Sigmoid colon (tissue), 7 donors: ENCODE measurements at places on chromosomes 11 and 22. TPM values are rescaled to one million over a fixed set of nuclear protein-coding genes. Genes with fewer than 3 reads are reported as not detected.

DNA sequence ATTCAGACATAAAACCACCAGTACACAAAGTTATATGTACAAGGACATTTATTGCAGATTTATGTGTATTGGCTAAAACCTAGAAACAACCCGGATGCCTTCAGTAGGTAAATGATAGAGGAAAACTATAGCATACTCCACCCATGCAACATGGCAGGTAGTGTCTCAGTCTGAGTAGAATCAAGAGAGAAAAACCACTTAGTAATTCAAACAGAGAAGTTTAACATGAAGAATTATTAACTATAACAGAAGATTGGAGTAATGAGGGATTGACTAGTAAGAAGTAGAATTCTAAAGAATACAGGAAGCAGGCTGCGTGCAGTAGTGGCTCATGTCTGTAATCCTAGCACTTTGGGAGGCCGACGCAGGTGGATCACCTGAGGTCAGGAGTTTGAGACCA is 16.2 kb upstream of the SPTY2D1 start:
- no peak for DNase-seq

- no peak for DNase-seq
Measured at GRCh38 chr11:10526974-10527918, 13.7 kb downstream of the RNF141 start.

DNA sequence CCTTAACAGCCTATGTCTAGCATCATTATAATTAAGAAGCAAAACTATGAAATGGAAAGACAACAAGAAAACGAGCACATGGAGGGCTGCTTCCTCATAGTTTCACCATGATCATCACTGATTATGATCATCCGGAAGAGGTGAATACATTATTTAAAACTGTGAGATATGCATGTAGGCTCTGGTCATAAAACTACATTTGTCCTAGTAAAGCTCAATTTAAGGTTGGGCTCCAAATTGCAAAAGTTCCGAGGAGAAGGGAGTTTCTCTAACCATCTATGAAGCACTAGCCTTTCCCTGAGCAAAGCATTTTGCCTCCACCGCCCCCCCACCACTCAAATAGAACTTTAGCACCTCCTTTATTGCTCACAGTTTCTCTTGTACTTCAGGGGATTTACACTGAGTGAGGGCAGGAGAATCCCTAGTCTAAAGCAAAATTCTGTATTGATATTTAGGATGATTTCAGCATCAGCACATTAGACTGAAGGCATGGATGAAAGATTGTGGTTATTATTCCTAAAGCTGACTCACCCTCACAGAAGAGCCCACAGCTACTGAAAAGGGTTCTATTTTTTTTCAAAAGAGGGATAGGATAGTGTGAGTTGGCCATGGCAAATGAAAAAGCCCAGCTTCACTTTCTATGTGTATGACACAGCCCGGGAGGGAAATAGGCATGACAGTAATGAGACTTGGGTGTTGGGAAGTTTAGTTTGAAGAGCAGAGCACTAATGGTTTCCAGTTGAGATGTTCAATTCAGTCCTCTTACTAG is 203.4 kb downstream of the CADM1 start:
- DNase-seq, result no peak

CSF2RB gene
- total RNA-seq, result 4.5 TPM

GRCh38 chr22:37499789-37500540 is 13.8 kb upstream of the MFNG start:
- DNase-seq, result no peak

GRCh38 chr22:22154040-22154439 is 90.5 kb upstream of the VPREB1 start:
- no peak for DNase-seq

PKDREJ gene
- 0.36 TPM for total RNA-seq

MUC15 gene
- not detected for total RNA-seq

GRCh38 chr11:11082646-11083045 is 224.8 kb upstream of the ZBED5 start:
- DNase-seq, result no peak

DNA sequence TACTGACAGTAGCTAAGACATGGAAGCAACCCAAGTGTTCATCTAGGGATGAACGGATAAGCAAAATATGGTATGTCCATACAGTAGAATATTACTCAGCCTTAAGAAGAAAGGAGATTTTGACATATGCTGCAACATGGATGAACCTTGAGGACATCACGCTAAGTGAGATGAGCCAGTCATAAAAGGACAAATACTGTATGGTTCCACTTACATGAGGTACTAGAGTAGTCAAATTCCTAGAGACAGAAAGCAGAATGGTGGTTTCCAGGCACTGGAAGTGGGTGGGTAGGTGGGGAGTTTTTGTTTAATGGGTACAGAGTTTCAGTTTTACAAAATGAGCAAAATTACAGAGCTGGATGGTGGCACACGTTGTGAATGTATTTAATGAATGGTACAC is 18.1 kb downstream of the CHST1 start:
- no peak for DNase-seq

- no peak for DNase-seq
Measured at GRCh38 chr11:119461229-119461963, 38.4 kb upstream of the THY1 start.

DNA sequence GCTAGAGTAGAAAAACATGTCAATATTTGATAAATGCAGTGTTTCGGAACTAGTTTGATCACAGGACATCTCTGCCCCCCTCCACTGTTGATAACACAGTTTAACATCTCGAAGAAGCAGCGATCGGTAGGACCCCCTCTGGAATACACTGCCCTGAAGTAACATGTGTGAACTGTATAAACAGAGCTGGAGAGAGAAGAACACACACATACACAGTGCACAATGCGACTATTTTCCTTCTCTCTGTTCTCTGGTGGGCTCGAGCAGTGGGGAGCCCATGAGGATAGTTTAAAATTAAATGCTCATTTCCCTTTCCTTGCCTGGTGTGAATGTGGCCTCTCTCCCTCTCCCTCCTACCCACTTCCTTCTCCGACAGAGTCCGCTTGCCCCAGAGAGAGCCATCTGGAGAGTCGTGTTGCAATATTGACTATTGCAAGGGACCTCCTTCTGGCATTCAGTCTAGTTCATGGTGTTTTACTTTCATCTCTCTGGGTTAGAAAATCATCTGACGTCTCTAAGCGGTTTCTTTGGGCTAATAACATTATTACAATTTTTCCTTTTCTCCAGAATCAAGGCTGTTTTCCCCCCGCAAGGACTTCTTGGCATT is 51.6 kb upstream of the BARX2 start:
- peak; percentile 71 for DNase-seq

DNA sequence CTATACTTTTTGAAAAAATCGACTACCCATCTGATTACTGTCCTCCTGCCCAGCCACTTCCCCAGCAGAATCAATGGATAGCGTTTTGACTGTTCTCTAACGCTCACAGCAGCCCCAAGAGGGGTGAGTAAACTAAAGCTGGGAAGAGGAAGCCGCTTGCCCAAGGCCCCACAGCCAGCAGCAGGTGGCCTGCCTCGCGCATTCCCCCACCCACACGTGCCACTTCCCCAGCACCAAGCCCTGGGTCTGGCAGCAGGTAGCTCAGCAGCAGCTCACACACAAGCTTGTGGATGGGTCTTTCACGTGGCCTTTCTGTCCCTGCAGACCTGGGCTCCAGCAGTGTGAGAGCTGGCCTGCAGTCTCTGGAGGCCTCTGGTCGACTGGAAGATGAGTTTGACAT is 34.3 kb downstream of the TOM1 start:
- DNase-seq, result no peak

- DNase-seq, result no peak
Measured at GRCh38 chr11:85855341-85855656, at the start of gene CCDC83. Gene CCDC83, plus strand, starts transcription at chr11:85855383. Its CDS starts 9,741 bp downstream, at chr11:85865124.
